Ovary (tissue), 10 donors: ENCODE measurements at places on chromosomes 16 and 17. TPM values are rescaled to one million over a fixed set of nuclear protein-coding genes. Genes with fewer than 3 reads are reported as not detected.

The CRYBA1 gene
- not detected for total RNA-seq

The MYH11 gene
- 293 TPM for total RNA-seq

The OR3A3 gene
- not detected for total RNA-seq

The ASGR1 gene
- total RNA-seq: 3.3 TPM

- no peak overlapping the region for H3K4me3 ChIP-seq
- DNase-seq: no peak
- H3K27me3 ChIP-seq: no peaks in the 10 kb centered on the region
- H3K27ac ChIP-seq: no peak overlapping the region
Measured at GRCh38 chr16:57600048-57600835, 28.2 kb upstream of the ADGRG1 start.

DNA sequence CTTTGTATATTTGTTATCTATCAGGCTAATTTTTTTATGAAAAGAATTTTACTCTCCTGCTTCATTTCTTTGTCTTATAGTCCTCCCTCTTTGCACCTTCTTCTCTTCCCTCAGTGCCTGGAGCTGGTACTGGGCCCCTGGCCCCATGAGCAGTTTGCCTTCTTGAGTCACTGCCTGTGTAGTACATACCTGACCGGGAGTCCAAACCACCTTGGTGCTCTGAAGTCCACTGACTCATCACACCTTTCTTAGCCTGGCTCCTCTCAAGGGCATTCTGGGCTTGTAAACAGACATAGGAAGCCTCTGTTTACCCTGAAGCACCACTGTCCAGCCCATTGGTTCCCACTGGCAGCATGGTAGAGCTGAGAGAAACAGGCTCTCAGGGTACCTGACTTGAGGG lies 11.0 kb upstream of the TACO1 start:
- no peaks in the 10 kb centered on the region for H3K4me1 ChIP-seq
- DNase-seq: no peak
- H3K27ac ChIP-seq: no peak overlapping the region
- no peaks in the 10 kb centered on the region for H3K36me3 ChIP-seq
- H3K4me3 ChIP-seq: no peak overlapping the region

DNA sequence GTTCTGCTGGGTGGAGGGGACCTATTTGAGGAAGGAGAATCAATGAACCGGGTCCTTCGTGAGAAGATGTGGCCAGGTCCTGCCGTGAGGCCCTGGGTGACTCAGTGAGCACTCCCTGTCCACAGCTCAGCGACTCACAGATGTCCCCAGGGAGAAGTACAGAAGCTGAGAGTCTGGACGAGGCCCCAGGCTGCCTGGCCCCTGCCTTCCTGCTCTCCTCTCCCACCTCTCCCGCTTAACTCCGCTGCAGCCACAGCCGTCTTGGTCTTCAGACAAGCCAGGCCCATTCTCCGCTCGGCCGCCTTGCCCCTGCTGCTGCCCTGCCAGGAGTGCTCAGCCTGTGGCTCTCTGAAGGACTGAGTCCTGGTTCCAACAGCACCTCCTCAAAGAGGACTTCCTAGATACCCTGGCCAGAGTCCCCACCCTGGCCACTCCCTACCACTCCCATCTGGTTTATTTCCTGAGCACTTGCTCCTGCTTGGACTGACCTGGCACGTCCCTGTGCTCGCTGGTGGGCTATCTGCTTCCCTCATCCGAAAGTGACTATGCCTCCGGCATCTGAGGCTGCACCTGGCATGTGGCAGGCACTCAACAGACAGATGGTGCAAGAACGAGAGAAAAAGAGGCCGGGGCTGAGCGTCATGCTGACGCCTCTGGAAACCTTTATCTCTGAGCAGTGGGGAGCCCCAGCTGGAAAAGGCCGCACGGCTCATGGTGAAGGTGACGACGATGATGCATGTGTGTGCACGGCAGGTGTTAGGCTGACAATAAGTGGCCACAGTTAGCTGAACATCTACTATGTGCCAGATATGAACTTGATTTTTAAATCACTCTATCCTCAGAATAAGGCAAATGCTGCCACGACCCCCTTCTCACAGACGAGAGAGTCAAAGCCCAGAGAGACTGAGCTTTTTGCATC lies 9.2 kb upstream of the TNFRSF13B start:
- H3K27ac ChIP-seq: no peak overlapping the region
- no peaks in the 10 kb centered on the region for H3K36me3 ChIP-seq
- no peak overlapping the region for H3K4me3 ChIP-seq
- H3K4me1 ChIP-seq: no peaks in the 10 kb centered on the region
- no peak for DNase-seq

DNA sequence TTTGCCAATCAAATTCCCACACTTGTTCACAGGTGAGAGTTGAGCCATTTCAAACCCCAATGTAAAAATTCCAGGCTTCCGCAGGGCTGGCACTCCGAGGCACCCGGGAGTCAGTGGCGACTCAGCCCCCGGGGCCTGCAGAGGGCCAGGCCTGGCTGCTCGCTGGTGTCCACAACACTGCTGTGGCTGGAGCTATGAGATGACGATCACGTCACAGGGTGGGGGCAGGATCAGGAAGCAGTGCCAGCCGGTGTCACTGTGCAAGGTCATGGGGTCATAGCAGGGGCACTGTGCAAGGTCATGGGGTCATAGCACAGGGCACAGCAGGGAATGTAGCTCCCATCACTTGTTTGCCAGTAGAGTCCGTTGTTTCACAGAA lies 7.8 kb downstream of the VPS4A start:
- H3K27me3 ChIP-seq: no peaks in the 10 kb centered on the region
- H3K4me3 ChIP-seq: no peak overlapping the region
- H3K36me3 ChIP-seq: no peaks in the 10 kb centered on the region
- no peaks in the 10 kb centered on the region for H3K4me1 ChIP-seq
- no peak overlapping the region for H3K27ac ChIP-seq
- no peak for DNase-seq

GRCh38 chr16:54512467-54512995 lies 225.9 kb upstream of the IRX3 start:
- H3K4me1 ChIP-seq: peaks cover 4% of the 10 kb centered on the region
- H3K4me3 ChIP-seq: no peak overlapping the region
- no peak for DNase-seq
- no peak overlapping the region for H3K27ac ChIP-seq

DNA sequence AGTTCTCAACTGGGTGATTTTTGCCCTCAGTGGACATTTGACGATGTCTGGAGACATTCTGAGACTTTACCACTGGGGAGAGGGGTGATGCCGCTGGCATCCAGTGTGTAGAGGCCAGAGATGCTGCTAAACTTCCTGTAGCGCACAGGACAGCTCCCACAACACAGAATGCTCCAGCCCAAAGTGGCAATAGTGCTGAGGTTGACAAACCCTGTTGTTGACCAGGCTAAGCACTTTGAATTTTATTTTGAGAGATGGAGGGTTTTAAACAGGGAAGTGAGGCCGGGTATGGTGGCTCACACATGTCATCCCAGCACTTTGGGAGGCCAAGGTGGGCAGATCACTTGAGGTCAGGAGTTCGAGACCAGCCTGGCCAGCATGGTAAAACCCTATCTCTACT lies 44.0 kb downstream of the SYT17 start:
- no peaks in the 10 kb centered on the region for H3K36me3 ChIP-seq
- no peak for DNase-seq
- H3K27me3 ChIP-seq: no peaks in the 10 kb centered on the region
- no peaks in the 10 kb centered on the region for H3K4me1 ChIP-seq
- no peak overlapping the region for H3K27ac ChIP-seq

GRCh38 chr17:1783834-1784611 lies 22.2 kb downstream of the SERPINF1 start:
- H3K27me3 ChIP-seq: no peaks in the 10 kb centered on the region
- peak overlapping the region; percentile 92 for H3K27ac ChIP-seq
- peaks cover 29% of the 10 kb centered on the region for H3K4me1 ChIP-seq
- peak; percentile 94 for DNase-seq
